Right kidney (tissue), 9 donors: ENCODE measurements at places on chromosomes 3 and 15.

DNA sequence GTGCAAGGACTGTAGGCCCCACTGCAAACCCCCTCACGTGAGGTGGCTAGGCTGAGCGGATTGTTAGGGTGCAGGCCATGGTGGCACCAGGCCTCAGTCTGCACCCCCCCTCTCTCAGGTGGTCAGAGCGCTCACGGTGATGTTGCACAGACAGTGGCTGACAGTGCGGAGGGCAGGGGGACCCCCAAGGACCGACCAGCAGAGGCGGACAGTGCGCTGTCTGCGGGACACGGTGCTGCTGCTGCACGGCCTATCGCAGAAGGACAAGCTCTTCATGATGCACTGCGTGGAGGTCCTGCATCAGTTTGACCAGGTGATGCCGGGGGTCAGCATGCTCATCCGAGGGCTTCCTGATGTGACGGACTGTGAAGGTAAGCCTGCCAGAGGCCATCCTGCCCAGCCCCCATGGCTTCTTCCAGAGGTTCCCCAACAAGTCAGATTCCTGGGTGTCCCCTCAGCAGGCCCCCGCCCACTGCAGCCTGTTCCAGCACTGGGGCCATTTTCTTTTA is 18.2 kb downstream of the ATRIP start:
- no peak for DNase-seq

DNA sequence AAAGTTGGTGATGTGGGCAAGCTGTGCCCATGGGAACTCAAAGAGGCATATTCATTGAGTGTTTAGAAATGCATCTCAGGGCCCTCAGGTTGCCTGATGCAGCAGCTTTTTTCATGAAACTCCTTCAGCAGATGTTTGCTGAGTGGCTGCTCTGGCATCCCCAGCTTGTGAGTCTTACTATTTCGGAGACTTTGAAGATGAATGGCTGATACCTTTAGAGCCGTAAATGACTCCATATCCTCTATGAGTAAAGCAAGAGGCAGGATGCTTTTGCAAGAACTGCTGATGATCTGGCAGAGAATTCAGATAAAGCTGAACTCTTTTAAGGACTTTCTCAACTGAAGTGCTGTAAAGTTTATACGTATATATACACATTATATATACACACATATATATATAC is 384.3 kb downstream of the CACNA2D3 start:
- DNase-seq, result no peak

DNA sequence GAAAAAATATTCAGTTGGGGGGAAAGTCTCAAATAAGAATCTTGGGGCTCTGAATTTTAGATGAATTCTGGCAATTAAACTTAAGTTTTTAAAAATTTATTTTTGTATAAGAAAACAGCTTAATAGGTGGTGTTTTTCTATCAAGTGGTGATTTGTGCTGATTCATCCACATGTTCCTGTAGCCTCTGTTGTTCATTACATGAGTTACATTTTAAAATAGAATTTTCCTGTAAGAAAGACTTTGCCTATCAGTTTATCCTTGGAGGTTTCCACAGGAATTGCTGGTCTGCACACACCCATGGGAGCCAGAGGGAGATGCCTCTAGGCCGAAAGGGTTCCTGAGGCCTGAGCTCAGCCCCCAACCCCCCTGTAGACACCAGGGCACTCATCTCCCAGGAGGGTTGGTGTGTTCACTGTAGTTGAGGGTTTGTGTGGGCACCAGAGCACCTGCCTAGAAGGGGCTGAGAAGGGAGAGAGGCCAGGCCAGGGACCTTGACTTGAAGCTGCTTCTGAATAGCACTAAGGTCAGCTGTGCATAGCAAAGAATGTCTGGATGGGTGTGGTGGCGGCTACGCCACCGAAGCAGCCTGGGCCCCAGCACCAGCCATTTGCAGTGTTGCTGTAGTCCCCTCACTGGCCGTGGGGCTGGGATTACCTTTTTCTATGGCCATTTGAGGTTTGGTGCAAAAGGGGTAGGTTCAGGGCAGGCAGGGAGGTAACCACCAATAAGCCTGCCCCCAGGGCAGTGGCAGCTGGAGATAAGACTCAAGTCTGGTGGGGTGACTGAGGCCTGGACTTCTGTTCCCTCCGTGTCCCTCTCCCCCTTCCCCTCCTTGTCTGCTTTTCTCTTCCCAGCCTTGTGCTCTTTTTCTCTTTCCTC is 11.9 kb downstream of the DNAJA4 start:
- no peak for DNase-seq

DNA sequence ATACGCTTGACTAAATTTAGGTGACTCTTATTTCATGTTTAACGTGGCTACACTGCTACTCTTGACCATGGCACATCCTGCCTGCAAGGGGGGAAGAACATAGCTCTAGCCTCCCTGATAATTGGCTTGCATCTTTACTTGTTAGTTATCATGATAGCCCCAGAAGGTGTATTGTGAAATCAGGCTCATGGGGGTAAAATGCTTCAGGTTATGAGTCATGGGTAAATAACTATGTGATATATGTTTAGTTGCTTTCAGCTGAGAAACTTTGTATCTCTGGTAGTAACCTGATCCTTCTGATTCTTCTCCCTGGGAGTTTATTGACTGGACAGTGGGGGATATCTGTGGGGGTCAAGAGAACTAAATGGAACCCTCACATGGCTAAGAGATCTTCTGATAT is 660.8 kb upstream of the UBE2E2 start:
- DNase-seq, result no peak

DNA sequence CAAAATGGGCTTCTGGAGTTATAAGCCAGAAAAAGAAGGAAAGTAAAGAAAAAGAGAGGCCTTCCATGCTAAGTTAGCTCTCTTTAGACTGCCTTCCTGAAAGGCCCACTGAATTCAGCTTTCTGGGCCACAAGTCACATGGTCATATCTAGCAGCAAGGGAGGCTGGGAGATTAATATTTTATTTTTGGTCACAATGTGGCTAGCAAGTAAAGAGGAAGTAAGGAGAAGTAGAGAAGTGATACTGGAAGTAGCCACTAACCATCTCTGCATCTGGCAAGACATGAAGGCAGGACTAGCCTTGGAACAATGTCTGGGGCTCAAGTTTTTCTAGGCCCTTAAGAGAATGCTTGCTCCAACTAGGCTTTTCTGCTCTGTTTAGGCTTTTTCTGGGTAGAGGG is 81.8 kb upstream of the UBE2E1 start:
- no peak for DNase-seq

DNA sequence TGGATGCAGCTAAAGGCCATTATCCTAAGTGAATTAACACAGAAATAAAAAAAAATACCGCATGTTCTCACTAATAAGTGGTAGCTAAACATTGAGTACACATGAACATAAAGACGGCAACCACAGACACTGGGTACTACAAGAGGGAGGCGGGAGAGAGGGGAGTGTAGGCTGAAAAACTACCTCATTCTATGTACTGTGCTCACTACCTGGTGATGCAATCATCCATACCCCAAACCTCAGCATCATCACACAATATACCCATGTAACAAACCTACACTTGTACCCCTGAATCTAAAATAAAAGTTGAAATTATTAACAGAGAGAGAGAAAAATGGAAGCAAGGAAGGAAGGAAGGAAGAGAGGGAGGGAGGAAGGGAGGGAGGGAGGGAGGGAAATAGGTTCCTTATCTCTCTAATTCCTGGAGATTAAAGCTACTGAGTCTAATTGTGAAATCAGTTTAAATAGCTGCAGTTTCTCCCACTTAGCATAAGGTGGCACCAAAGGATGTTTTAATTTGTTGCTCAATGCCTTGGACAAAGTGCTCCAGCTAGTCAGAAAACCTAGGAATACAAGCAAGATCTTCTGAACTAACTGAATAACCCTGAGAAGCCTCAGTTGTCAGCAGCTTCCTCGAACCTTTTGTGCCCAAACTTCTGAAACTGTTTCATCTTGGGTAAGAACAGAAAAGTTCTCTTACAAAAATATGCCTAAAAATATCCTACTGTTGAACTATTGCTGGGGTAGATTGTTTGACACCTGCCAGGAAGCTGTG is 79.4 kb upstream of the ATP11B start:
- DNase-seq, result no peak

DNA sequence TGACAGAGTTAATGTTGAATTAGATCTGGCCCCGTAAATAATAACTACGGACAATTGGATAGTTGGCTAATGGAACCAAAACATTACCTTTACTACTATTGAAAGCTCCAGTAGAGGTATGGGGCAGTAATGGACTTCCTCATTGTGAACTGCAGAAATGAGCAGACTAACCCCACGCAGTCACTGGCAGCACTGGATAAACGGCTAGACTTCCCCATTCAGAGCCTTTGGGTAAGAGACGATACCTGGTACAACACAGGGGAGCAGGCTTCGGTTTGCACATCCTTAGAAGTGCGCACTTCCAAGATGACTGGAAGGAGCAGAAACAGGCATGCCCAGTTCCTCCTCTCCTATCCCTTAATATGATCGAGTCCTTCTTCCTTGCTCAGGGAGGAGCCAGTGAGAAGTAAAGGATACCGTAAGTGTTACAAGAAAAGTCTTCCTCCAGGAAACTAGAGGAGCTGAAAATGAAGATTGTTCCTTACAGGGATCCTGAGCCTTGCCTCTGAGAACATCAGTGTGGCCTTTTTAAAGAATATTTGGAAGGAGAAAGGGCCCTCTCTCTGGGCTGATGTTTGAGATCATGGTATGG is 100.5 kb upstream of the NECTIN3 start:
- no peak for DNase-seq

- DNase-seq, result no peak
Observed at GRCh38 chr3:188160751-188161150, 6.8 kb downstream of the LPP start.

- DNase-seq, result no peak
Observed at GRCh38 chr3:13537909-13538296, 11.0 kb upstream of the FBLN2 start.

GRCh38 chr15:93870583-93870982 is 360.8 kb upstream of the MCTP2 start:
- no peak for DNase-seq

DNA sequence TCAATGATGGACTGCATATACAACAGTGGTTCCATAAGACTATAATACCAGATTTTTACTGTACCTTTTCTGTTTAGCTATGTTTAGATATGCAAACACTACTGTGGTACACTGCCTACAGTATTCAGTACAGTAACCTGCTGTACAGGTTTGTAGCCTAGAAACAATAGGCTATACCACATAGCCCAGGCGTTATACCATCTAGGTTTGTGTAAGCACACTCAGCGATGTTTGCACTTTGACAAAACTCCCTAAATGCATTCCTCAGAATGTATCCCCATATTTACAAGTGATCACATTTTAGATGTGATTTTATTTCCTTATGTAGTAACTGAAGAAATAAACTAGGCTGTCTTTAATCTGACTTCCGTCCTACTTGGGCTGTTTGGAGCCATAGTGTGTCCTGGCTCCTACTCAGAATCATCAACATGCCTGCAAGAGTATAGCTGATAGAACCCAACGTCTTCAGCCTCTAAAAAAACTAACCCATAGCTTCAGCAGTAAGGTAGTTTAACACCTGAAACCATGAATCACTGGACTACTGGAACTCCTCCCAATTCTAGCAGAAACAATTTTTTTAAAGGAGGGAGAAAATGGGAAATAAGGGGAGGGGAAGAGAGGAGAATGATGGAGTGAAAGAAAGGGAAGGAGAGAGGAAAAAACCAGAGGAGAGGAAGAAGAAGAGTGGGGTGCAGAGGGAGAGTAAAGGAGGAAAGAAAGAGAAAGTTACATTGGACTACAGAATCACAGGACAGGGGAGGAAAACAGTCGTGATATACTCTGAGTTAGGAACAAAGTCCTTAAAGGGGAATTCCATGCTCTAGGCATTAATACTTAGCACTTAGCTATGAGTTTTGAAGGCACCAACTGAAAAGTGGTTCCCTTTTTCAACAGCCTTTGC is 67.7 kb upstream of the PLXND1 start:
- DNase-seq, result no peak

DNA sequence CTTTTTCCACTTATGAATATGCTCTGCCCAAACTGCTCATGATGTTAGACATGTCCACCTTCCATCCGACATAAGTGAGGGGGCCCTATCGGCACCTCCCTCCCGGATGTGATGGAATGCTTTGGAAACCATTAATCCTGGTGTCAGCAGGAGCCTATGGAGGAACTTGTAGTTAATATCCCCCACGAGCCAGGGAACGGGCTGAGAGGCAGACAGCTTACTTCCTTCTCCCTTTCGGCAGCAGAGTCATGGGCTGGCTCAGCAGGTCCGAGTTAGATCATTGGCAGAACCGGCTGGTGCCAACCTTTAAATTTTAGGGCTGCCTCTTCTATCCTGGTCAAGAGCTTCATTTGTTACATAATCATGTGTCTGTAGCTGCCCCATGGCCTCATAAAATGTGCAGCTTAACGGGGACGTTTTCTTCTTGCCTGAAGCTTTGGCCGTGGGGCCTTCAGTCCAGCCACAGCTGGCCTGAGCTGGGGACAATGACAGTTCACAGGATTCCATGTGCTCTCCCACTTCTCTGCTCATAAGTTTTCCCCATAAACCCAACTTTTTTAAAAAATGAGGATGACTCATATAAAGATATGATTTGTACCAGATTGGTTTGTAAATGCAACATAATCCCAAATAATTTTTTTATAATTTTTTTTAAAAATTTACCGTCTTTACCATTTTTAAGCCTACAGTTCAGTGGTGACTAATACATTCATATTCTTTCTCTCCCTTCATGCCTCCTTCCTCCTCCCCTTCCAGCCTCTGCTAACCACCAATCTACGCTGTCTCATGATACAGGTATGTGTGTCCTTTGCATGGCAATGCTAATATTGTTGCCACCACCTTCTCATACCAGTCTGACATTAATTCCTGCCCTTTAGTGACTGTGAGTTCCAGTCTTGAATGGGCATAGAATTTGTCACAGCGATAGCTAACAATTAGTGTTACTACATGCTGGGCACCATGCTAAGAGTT is 62.2 kb upstream of the RGMA start:
- no peak for DNase-seq

DNA sequence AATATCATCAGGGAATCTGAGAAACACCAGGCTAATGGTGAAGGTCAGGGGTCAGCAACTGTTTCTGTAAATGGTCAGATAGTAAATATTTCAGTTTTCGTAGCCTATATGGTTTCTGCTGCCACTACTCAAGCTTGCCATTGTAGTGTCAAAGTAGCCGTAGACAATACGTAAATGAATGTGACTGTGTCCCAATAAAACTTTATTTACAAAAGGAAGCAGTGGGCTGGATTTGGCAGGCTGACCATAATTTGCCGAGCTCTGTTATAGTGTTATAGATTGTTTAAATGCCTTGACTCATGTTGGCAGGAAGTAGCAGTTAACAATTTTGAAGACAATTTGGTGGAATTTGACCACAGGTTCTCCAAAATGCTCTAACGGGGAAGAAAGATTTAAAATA is 548.2 kb downstream of the FOXP1 start:
- no peak for DNase-seq

GRCh38 chr3:76267851-76268380 is 482.6 kb upstream of the ZNF717 start:
- peak; percentile 4 for DNase-seq

DNA sequence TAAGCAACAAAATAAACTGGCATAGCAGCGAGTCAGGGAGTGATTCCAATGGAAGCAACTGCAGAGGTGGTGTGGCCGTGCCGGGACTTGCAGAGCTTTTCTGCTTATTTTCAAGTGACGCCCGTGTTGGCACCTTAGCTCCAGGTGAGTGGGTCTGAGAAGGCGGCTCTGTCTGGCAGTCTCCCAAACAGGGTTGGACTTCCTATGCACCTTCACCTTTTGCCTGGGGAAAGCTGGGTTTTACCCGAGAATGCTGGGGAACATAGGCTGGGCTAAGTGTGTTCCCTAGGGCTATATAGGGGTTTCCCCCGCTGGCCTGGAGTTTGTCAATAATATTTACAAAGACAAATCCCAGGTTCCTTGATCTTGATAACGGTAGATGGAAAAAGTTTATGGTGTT is 179.9 kb upstream of the TBL1XR1 start:
- DNase-seq, result no peak
